Stimulated activated CD4-positive, alpha-beta T cell treated with anti-CD3 and anti-CD28 coated beads, TNF-alpha, amount 100 ng/mL, for 24 hours (primary cell): ENCODE measurements at places on chromosomes 2 and 18.

- no peak for DNase-seq
Measured at GRCh38 chr18:4125224-4125623, 329.9 kb downstream of the DLGAP1 start.

DNA sequence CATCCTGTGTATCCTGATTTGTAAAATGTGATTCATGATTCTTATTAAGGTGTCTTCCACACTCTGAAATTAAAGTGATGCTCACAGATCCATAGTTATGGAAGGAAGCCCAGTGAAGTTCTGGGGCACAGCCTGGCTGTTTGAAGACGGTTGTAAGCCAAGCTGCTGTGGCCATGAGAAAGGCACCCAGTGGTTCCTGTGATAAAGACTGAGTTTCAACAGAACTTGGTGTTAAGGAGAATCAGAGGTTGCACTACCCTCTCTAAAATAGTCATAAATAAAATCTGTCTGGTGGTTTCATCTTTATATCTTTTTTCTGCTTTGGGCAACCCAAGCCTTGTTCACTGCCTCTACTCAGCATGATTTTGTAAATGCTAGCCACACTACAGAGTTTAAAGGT, 32.2 kb upstream of the SPOPL start:
- DNase-seq, result no peak

DNA sequence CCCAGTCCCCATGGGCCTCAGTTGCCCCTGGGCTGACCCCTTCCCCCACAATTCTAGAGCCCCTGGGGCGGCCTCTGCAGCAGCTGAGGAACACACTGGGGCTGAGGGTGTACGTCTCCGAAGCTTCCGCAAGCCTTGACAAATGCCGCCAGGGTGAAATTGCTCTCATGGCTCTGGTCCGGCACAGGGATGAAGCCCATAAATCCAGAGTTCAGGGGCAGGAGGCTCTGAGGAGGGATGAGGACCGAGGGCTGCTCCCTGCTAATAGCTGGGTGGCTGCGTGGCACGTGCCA, 27.1 kb upstream of the OTOS start:
- DNase-seq, result no peak

- DNase-seq, result no peak
Measured at GRCh38 chr18:35581898-35582641, 530 bp downstream of the GALNT1 start.

DNA sequence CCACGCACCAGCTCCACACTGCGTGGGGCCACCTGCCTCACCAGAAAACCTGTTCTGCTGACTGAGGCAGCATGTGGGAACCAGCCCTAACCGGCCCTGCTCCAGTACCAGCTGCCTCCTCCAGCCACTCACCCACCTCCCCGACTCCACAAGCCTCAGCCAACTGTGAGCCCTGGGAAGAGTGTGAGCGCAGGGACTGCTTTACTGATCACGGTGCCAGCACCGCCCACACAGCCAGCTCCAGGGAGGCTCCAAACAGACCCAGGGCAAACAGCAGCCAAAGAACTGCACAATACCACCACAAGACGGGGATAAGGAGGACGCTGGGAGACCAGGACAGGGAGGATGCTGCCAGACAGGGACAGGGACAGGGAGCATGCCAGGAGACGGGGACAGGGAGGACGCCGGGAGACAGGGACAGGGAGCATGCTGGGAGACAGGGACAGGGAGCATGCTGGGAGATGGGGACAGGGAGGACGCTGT, 28.4 kb downstream of the EIPR1 start:
- DNase-seq, result no peak

DNA sequence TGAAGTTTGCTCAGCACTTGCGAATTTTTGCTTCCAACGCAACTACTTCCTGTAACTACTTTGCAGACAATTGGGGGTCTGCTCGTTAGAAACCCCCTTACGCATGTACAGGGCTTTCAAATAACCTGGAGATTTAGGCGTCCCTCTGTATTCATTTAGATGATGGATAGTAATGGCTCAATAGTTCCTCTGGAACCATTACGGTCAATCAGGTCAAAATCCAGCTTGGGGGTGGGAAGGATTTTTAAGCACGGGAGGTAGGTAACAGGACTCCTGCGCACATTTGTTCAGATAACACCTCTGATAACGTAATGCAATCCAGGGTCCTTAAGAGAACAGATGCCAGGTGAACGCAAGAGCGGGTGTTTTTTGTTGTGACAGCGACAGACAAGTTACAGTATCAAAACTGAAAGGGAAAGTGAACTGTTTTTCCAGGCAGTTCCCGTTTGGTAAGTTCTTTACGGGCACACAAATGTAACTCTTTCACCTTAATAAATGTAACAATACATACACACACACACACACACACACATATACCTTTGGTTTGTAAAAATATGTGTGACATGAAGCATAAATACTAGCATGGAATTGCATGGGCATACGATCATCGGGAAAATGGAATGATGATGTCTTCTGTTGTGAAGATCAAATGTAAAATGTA, 3.8 kb upstream of the OSR1 start:
- DNase-seq, result no peak

GRCh38 chr2:137983581-137983980, 19.3 kb downstream of the HNMT start:
- DNase-seq, result no peak

- DNase-seq, result no peak
Measured at GRCh38 chr18:35506024-35506712, 8.4 kb upstream of the INO80C start.

- DNase-seq, result no peak
Measured at GRCh38 chr18:41719808-41720207, 235.2 kb upstream of the PIK3C3 start.

GRCh38 chr18:48829443-48830149, 121.2 kb downstream of the SMAD7 start:
- no peak for DNase-seq

- no peak for DNase-seq
Measured at GRCh38 chr2:101794141-101794540, 96.6 kb downstream of the MAP4K4 start.

DNA sequence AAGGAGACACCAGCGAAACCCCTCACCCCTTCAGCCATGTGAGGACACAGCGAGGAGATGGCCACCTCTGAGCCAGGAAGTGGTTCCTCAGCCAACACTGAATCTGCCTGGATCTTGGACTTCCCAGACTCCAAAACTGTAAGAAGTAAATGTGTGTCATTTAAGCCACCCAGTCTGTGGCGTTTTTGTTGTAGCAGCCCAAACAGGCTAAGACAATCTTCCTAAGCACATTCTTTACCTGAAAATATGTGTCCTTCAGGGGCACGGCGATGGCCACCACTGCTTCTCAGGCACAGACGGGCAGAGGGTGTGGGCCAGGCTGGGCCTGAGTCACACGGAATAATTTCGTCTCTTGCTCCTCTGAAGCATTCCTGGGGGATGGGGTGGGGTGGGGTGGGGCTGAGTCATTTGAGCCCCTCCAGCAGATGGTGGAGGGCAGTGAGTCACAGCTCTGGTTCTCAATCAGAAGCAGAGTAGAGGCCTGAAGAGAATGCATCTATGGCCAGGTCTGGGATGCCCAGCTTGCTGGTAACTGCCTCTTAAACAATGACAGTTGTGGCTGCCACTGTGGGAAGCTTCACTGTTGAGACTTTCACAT, 142.4 kb downstream of the CAPN13 start:
- DNase-seq, result no peak

DNA sequence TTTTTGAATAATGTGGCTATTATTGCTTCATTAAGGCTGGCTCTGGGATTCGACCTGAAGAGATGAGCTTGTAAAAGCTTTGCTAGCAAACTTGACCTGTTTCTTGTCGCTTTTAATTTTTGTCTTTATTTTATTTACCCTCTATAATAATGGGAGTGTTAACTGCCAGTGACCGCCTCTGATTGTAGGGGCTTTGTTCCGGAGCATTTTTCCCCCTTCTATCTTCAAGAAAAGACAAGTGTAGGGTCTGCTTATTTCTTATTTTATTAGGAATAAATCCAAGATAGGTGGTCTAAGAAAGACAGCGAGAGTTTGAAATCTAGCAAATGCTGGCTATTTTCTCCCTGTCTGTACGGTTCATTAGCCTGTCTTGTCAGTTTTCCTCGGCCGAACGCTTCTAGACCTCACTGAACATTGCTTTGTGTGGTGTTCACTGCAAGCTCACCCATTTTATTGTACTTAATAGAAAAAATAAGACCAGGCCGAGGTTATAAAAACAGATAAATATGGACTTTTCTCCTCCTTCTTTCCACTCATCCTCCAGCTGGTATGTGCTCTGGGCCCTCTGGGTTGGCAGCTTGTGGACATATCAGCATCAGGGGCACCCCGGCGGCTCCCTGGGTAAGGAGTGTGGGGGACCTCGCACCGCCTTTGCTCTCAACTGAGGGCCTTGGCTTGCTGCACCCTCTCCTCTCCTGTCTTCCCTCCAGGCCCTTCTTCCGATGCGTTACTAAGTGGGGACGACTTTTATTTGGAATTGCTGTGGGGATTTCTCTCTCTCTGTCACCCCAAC, 8.5 kb downstream of the MEIS1 start:
- DNase-seq, result no peak
